SK-MEL-5 (cell line): ENCODE measurements at places on chromosomes 6 and 20.
A peak's percentile ranks its signal among the peaks of the same experiment; 100 is the strongest.

DNA sequence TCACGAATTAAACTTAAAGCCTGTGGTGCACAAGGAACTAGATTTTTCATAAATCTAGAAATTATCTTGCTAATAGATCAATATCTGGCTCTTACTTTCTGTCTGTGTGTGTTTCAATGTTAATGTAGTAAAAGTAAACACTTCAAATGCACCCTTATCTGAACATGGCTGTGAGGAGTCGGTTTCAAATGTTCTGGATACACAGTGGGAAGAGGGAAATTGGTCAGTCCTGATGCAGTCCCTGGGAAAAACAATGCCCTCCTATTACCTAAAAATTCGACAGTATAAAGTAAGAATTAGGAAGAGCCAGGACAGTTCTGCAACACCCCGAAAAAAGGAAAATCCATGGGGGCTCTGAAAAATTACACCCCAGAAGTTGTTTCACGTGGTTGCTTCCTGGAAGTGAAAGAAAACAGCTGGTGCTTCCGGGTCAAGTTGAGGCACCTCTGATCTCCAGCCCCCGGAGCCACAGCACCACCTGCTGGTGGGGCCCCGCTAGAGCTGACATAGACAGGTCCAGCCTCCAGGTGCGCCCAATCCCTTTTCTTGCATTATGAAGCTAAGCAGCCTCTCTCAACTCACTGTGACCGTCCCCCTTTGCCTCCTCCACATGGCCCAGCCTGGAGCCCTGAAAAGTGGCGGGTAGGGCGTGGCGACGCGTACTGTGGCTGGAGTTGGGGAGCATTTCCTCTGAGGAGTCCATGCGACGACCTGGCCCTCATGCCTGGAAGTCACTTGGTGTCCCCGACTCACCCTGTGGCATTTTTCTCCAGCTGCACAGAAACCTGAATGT, 8.3 kb downstream of the SEMG2 start:
- peak; percentile 68 for DNase-seq

GRCh38 chr6:125869427-125869826, 78.7 kb downstream of the NCOA7 start:
- DNase-seq: no peak

GRCh38 chr20:6007529-6008103, 46.2 kb downstream of the LRRN4 start:
- no peak for DNase-seq

- no peak for DNase-seq
Observed at GRCh38 chr6:10307476-10307875, 107.4 kb downstream of the TFAP2A start.

DNA sequence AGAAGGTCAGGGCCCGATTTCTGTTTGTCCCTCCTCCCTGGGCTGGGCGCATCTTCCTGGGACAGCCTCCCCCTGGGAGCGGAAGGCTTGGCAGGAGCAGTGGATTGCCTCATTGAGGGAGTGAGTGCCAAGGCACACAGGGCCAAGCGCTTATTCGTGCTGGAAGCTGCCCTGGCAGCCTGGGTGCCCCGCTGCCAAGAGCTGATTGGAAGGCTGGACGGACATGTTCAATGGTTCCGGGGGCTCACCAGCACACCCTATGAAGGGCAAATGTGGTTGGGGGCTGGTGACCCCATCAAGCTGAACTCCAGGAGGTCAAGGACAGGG, 10.3 kb upstream of the ZNF831 start:
- DNase-seq: no peak

GRCh38 chr6:34358389-34358905, 34.0 kb downstream of the NUDT3 start:
- no peak for DNase-seq

DNA sequence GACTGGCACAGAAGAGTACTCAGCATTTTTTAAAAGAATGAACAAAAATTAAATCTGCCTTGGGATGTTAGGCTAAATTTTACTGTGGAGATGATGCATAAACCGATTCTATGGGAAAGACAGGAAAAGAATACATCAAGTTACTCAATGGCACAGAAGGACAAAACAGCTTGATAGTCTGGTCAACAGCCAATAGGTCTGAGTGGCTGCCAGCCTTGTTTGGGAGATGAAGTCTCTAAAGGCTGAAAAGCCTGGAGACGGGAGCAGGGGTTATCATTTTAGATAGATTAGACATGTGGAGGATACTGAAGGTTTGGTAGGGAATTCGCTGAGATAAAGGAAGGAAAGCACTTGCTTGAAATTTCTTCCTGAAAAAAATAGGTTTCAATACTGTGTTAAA, 56.3 kb upstream of the LAMA2 start:
- DNase-seq: no peak

GRCh38 chr20:58017970-58018530, 210.4 kb downstream of the ANKRD60 start:
- DNase-seq: no peak

DNA sequence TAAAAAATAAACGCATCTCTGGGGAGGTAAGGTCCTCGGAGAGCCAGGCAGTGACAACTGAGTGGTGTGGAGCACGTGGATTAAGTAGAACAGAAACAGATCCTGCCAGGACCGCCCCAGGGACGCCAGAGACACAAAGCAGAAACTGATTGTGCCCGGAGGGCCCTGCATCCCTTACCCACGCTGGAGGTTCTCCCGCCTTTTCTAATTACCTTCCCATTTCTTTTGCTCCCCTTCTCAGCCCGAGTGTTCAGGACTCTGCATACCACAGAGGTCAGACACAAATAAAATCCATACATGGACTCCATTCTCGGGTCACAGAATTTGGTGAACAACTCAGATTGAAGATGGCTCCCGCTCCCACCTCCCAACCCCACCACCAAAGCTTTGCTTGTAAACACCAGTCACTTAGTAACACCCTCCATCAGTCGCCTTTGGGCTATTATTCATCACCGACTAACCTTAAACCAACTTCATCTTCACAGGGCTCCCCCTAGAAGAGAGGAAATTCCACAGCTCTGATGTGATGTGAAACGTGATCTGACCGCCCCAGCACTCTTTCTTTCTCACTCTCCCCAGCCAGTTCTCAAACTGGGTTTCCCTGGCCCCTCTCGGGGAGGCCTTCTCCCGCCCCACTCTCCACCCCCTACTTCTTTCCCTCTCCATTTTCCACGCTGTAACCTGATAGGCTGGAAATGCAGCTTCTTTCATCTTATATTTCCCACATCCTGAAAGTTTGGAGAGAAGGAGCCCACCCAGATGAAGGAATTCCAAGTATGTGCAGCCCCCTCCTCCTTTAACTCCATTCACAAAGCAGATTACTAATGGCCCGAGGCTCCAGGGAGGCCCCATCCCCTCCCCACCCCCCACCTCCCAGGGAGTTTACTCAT, 32.5 kb upstream of the PIM1 start:
- no peak for DNase-seq

GRCh38 chr6:108947114-108947854, 99.1 kb downstream of the ARMC2 start:
- no peak for DNase-seq

GRCh38 chr6:37628611-37629320, 68.9 kb downstream of the MDGA1 start:
- no peak for DNase-seq

DNA sequence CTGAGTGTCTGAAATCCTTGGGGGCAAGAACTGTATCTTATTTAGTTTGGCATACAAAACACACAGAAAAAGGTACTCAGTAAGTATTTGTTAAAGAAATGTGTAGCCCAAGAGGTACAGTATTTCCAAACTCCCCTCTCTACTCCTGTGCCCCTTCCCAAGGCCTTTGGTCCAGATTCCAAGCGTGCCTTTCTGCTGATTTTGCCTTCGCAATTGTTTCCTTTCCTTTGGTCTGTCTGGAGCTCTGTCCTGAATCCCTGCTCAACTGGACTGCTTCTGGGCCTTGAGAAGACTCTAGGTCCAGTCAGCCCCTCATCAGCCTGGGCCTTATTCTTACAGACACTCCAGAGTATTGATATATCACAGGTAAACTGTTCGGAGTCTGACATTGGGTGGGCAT, 122.2 kb upstream of the SYNCRIP start:
- DNase-seq: no peak

- DNase-seq: no peak
Observed at GRCh38 chr6:23511817-23512216, 614.2 kb upstream of the NRSN1 start.

DNA sequence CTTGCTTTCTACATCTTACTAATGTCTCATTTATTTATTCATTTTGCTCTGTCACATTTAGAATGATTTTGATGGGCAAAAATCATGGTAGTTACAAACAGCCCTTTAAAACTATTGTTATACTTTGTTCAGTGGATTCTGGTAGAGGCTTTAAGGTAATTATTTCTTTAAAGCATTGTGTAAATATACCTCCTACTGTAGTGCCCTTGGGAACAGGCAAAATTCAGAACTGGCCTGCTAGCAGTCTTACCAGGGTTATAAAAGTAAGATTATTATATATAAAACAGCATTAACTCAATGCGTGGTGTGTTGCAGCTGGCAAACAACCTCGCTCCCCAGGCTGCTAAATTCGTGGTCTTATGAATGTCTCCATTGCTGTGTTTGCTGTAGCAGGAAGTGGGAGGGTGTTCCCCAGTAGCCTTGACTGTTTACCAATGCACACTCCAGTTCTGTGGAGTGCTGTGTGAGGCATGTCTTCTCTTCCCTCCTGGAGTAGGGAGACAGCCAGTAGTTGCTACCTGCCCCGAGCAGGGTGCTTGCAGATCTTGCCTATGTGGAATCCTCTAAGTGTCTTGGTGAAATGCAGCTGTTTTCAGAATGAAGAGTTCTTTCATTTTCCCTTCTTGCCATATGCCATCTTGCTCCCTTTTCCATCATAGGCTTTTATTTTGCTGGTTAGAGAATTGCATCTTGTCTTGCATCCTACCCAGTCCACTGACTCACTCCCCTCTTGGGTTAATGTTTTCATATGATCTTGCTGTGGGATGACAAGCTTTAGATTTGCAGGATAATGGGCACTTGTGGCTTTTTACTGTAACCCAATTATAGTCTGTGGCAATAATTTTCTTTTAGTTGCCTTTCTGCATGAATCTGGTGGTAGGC, 45.3 kb downstream of the IGF2R start:
- no peak for DNase-seq

DNA sequence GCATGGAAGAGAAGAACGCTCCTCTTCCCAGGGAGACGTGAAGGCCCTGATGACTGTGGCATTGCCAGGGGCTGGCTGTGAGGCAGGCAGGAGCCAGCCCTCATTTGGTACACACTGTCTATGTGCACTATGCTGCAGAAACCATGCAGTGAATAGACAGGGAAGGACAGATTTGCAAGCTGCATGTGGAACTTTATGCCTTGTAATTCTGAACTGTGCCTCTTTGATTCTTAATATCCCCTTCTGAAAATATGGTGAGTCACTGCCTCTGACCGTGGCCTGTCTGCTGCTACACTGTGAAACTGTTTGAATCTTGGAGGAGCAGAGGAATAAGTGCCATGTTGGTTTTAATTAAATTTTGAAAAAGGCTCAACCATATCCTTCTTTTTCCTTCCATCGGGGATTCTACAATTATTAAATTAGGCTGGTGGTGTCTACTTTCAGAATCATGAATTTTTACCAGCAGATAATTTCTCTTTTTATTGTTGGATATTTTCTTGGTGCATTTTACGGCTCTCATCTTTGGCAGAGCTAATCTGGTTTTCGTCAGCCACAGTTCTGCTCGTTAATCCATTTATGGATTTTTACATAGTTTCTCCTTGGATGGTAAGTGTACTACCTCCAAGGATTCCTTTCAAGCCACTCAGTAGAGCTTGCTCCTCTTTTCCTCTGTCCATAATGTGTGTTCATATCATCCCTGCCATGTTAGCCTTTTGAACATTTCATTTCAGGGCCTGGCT, 301.0 kb upstream of the SLC35B3 start:
- DNase-seq: peak; percentile 45

- DNase-seq: peak; percentile 38
Observed at GRCh38 chr6:42263165-42263728, 45.6 kb upstream of the MRPS10 start.

- no peak for DNase-seq
Observed at GRCh38 chr6:16059496-16059895, 69.4 kb upstream of the MYLIP start.

GRCh38 chr6:73121421-73121993, 103.8 kb downstream of the KHDC1L start:
- peak; percentile 23 for DNase-seq

DNA sequence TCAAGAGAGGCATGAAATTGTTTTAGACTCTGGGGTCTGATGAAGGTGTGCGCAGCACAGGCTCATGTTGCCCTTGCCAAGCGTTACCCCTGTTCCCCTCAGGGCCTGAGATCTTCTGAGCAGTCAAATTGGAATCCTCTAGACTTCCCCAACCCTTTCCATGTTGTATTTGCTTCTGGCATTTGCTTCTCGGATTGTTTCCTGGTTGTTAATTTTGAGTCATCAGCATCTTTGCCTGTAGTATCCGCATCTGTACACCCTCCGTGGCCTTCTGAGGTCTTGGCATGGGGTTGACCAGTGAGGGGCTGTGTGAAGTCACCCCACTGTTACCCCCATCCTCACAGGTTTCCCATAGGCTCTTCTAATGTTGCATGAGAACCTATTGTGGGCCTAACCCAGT, 40.9 kb downstream of the SLC24A3 start:
- DNase-seq: no peak

GRCh38 chr6:168209420-168209819, 110.2 kb downstream of the DACT2 start:
- DNase-seq: no peak

GRCh38 chr6:100512203-100512862, 47.6 kb upstream of the SIM1 start:
- DNase-seq: peak; percentile 19

GRCh38 chr20:10129749-10130148, 88.9 kb upstream of the SNAP25 start:
- no peak for DNase-seq

- DNase-seq: no peak
Observed at GRCh38 chr6:160882791-160883279, 108.7 kb upstream of the MAP3K4 start.

DNA sequence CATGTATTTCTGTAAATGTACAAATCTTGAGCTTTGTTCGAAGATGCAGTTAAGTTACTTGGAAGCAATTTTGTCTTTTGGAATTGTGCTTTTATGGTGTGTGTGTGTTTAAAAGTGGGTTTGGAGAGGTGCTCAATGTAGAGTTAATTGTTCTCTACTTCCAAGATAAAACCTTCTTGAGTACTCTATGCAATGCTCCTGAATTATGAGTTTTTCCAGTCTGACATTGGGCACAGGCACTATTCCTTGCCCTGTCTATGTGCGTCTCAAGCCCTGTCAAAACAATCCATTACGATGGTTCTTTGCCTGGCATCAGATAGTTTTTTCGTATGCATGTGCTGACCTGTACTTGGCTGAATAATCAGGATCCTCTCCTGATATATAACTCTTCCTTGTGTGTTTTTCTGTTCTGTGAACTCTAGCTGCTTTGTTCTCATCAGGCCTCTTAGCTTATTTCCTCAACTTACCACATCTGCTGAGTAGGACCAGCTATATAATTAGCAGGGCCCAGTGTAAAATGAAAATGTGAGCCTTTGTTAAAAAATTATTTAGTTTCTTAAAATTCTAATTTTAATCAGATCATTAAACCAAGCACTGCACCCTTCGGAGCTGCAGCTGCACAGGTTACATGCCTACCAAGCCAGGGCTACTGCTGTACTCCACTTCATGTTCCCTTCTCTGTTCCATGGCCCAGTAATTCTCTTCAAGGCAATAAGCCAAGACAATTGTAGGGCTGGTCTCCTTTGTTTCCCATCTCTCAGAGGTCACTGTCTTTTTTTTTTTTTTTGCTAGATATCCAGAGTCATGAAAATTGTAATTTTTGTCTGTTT, 160.1 kb downstream of the ZFAND3 start:
- DNase-seq: no peak
